Anterior cingulate cortex (tissue), 58 donors: ENCODE measurements at places on chromosomes 13 and 19.

- DNase-seq, result no peak
These were observed 37.9 kb downstream of the SOX1 start for GRCh38 chr13:112104881-112105234.

DNA sequence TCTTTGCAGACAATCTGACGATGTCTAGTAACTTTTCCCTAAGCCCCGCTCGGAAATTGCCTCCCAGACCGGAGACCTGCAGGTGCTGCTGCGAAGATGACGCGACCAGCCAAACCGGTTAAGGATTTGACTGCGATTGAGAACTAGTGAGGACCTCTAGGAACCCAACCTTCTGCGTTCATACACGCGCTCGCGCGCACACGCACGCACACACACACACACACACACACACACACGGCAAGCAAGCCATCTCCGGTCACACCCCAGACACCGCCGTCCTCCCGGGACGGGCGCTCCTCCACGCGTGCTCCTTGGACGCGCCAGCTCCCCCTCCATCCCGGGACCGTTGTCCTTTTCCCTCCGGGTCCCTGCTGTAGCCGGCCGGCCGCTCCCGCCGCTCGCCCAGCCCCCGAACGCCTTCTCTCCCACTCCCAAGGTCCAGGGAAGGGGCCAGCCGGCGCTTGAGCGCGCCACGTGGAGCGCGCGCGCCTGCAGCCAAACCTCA lies 1.2 kb downstream of the TBC1D4 start:
- no peak for DNase-seq

DNA sequence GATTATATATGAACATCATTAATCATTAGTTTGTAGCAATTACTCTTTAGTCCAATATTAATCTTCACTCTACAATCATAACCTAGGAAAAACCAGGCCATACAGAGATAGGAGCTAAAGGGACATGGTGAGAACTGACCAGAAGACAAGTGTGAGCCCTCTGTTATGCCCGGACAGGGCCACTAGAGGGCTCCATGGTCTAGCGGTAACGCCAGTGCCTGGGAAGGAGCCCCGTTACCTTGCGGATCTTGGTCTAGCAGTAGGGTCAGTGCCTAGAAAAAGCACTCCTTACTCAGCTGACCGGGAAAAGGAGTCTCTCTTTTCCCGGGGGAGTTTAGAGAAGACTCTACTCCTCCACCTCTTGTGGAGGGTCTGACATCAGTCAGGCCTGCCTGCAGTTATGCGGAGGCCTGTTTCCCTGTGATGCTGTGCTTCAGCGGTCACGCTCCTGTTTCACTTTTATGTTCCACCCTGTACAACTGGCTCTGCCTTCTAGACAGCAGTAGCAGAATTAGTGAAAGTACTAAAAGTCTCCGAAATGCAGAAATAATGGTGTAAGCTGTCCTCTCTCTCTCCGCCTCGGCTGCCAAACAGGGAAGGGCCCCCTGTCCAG lies 13.8 kb downstream of the OR7D4 start:
- DNase-seq, result peak; percentile 43

DNA sequence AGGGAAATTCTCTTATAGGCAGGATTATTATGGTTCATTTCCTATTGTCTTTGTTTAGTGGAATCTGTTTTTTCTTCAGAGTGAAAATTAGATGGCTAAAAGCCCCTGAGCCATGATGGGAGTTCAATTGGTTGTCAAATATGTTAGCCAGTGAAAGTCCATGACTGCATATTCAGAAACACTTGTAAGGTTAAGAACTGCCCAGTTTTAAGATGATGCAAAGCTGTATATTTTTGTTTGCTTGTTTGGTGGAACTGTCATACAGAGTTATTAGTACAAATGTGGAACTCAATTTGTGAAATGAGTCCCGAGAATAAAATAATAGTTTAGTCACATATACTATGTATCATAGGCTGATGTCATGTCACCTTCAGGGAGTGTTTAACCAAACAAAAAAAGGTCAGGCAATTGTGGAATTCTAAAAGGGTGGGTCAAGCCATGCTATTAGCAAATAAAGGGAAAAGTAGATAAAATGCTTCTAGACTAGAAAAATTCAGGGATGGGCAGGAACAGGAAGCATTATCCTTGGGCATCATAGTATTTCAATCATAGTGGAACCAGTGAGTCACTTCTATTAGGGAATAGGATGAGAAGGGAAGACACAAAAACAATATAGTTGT lies 248.3 kb upstream of the SLITRK1 start:
- DNase-seq, result no peak

DNA sequence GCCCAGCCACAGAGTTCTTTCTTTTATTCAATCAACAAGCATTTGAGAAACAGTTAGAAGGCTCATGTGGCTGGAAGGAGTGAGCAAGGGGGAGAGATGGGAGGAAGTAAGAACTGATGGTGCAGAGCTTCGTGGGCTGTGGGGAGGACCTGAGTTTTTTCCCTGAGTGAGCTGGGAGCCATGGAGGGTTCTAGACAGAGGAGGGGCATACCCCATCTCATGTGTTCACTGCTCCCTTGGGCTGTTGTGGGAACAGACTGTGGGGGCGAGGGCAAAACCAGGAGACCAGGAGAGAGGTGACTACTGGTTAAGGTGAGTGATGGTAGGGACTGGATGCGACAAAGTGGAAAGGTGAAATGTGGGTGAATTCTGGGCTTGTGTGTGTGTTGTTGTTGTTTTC lies 2.4 kb upstream of the PKN1 start:
- DNase-seq, result no peak

DNA sequence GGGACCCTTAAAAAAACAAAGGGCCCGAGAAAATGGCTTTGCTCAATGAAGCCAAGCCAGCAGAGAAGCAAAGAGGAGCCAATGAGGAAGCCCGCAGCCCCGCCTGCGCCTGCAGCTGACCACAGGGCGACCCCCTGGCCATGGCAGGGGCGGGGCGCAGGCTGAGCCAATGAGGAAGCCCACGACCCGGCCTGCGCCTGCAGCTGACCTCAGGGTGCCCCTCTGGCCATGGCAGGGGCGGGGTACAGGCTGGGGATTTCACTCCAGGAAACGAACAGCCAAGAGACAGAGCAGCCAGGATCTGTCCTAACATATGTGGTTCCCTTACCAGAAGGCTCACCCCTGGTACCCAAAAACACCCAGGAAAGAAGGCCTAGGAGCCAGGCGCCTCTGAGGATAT lies 101.4 kb downstream of the STK24 start:
- DNase-seq, result no peak

- DNase-seq, result no peak
These were observed 13.6 kb upstream of the ZNF611 start for GRCh38 chr19:52748336-52748950.

DNA sequence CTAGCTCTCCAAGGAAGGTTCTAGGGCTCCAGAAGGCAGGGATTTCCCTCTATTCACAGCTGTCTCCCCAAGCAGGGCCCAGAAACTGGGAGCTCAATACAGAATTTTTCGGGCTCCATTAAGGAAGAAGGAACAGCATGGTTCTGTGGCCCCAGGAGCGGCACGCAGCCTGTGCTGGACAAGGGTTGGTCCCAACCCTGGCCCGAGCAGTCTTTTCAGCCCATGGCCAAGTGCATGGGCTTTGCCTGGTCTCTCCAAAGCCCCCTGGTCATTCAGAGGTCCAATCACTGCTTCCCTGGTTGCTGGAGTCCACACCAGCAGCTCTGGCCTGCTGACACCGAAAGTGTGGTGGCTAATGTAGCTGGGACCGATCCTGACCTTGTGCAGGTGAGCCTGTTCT lies 6.6 kb upstream of the PRKD2 start:
- DNase-seq, result no peak

DNA sequence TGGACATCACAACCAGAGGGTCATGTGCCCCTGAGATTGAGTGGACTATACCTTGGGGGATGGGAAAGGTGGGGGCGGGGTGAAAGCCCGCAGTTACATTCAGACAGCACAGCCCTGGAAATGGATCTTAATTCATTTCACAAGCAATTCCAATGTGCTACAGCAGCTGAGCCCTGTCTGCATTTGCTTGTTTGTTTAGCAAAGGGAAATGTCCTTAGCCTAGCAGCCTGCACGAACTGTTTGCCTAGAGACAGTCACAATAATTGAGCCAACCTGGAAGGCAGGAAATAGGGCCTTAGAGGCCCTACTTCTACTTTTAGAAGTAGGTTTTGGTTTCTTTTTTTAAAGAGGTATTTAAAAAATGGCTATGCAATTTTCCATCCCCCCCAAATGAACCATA lies 177.3 kb upstream of the KL start:
- DNase-seq, result no peak

- no peak for DNase-seq
These were observed 338.0 kb downstream of the ENOX1 start for GRCh38 chr13:43448605-43449336.

- DNase-seq, result no peak
These were observed 36.3 kb upstream of the FLT1 start for GRCh38 chr13:28531077-28531844.

DNA sequence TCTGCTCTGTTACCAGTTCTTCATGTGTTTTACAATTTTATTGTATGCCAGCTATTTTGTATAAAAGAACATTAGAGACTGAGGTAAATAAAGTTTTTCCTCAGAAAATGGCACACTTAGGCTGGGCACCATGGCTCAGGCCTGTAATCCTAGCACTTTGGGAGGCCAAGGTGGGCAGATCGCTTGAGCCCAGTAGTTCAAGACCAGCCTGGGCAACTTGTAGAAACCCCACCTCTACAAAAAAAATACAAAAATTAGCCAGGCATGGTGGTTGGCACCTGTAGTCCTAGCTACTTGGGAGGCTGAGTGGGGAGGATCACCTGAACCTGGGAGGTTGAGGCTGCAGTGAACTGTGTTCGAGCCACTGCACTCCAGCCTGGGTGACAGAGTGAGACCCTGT lies 32.0 kb downstream of the CCDC8 start:
- no peak for DNase-seq

- no peak for DNase-seq
These were observed 249.3 kb downstream of the MYO16 start for GRCh38 chr13:108878732-108879131.

- peak; percentile 66 for DNase-seq
These were observed 3.7 kb downstream of the WDR87 start for GRCh38 chr19:37902668-37903067.

DNA sequence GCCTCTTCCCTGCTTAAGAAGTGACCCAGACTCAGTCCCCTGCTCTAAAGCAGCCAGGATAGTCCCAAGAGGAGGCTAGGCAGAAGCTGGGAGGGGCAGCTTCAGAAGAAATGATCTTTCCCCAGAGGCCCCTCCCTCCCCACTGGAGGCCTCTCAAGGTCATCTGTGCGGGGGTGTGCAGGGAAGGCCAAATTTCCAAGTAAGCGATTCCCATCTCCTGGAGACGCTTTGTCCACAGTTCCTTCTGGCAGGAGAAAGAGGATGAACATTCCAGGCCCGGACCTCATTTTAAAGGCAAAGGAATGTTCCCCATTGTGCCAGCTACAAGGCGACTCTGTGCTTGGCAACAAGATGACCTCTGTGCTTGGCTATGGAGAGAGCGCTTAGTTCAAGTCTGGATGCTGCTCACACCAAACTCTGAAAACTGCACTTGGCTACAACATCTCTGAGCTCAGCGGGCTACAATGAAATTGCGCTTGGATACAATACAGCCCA lies 23.5 kb downstream of the COL5A3 start:
- DNase-seq, result peak; percentile 43

DNA sequence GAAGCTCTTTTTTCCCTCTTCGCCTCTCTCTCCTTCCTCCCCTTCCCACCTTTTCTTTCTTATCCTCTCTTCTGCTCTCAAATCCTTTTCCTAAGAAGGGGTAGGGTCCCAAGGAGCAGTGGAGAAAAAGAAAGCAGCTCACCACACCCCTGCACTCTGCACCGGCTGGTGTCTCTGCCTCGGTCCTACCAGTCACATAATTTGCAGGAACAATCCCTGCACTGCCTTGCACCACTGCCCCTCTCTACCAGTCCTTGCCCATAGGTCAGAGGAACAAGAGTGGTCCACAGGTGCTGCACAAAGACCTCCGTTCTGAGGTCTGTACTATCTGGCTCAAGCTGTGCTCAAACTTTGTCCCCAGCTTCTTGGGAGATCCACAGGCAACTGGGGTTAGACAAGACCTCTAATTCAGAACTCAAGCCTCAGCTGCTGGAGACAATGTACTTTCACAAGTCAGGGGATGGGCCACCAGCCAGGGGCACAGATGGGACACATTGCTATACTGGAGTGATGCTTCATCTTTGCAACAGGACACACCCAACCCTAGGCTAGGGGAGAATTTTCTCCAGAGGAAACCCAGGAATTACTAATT lies 125.4 kb upstream of the ZNF507 start:
- DNase-seq, result no peak

GRCh38 chr13:65825039-65825438 lies 1405.1 kb downstream of the PCDH9 start:
- no peak for DNase-seq

- no peak for DNase-seq
These were observed at the start of gene OR7A10 for GRCh38 chr19:14848822-14849221. Gene OR7A10 (minus strand): TSS chr19:14848922. CDS start chr19:14841877, 7,045 bp downstream.

- DNase-seq, result no peak
These were observed 605 bp upstream of the TEX30 start for GRCh38 chr13:102774214-102774568.

DNA sequence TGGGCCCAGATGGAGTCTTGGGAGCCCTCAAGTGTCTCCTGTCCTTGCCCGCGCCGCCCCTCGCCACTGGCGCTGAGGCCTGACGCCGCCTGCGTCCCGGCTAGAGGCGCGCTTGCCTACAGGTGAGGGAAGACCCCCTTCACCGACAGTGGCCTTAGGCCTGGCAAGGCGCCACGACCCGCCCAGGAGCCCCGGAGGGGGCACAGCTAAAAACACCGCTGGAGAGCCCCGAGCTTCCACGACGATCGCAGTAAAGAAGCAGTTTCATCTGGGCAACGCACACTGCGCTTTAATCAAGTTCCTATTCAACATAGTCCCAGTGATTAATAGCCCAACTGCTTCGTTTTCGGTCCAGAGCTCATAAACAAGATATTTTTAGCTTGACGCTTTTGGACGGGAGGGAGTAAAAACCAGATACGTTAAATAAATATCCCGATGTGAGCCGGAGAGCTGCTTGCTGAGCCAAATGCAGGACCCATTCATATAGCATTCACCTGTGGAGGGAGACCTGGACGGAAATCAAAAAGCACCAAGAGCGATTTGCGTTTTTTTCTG lies 1.5 kb upstream of the CEBPA start:
- no peak for DNase-seq

GRCh38 chr19:40687525-40688016 lies 2.9 kb downstream of the NUMBL start:
- DNase-seq, result peak; percentile 8

DNA sequence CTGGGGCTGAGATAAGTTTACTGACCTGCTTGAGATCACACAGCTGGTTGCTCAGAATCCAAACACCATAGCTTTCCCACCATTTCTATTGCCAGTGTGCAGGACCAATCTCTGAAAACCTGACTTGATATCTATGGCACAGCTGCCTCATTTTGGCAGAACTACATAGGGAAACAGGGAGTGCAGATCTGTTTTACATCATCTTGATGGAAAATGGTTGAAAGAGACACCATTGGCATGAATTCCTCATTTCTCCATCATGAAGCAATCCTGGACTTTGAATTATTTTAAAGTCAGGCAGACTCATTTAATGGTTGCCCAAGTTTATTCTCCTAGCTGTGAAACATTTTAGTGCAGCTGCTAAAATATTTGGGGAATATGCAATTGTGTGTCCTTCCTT lies 1628.2 kb upstream of the SLC10A2 start:
- no peak for DNase-seq
